Uterine smooth muscle cell (primary cell): ENCODE measurements at places on chromosomes 13 and 19. TPM values are rescaled to one million over a fixed set of nuclear protein-coding genes. Genes with fewer than 3 reads are reported as not detected.

The NOTCH3 gene
- total RNA-seq = 11.0 and 21.4 TPM in 2 replicates

The CKAP2 gene
- total RNA-seq = 24.4 and 64.3 TPM in 2 replicates

The ETV2 gene
- total RNA-seq = 0.11 and 0.50 TPM in 2 replicates

The HCN2 gene
- 0.22 and 0.25 TPM in 2 replicates for total RNA-seq

The CYP2A7 gene
- not detected in 2 replicates for total RNA-seq

The ZNF878 gene
- 0.33 TPM in 1 of 2 replicates, not detected in the other for total RNA-seq

The KBTBD6 gene
- 9.5 and 10.8 TPM in 2 replicates for total RNA-seq

The ERCC2 gene
- 22.0 and 28.0 TPM in 2 replicates for total RNA-seq

The KLK3 gene
- not detected in 2 replicates for total RNA-seq

The CAPN12 gene
- not detected in 2 replicates for total RNA-seq

The TNFRSF19 gene
- total RNA-seq = 11.9 and 41.9 TPM in 2 replicates

The CCL25 gene
- not detected in 2 replicates for total RNA-seq

The PSG5 gene
- 3.2 and 5.0 TPM in 2 replicates for total RNA-seq

The PCDH9 gene
- total RNA-seq = 3.2 and 3.6 TPM in 2 replicates

The NBEA gene
- total RNA-seq = 6.1 and 11.4 TPM in 2 replicates

The MLNR gene
- not detected in 2 replicates for total RNA-seq

The TMPRSS9 gene
- total RNA-seq = not detected in 2 replicates

The LRFN3 gene
- 1.7 and 2.4 TPM in 2 replicates for total RNA-seq
